Activated naive CD8-positive, alpha-beta T cell treated with anti-CD3 and anti-CD28 coated beads, Interleukin-2, amount 10 ng/mL, durations not matched to agents 7 days and 5 days (primary cell): ENCODE measurements at places on chromosomes 13 and 19. TPM values are rescaled to one million over a fixed set of nuclear protein-coding genes. Genes with fewer than 3 reads are reported as not detected.

- no peak for DNase-seq
These were observed 27.8 kb upstream of the OR1M1 start for GRCh38 chr19:9058905-9059667.

Gene NOTCH3
- 0.22 TPM for total RNA-seq

Gene CPAMD8
- 0.68 TPM for total RNA-seq

Gene CCNA1
- total RNA-seq = 0.62 TPM

DNA sequence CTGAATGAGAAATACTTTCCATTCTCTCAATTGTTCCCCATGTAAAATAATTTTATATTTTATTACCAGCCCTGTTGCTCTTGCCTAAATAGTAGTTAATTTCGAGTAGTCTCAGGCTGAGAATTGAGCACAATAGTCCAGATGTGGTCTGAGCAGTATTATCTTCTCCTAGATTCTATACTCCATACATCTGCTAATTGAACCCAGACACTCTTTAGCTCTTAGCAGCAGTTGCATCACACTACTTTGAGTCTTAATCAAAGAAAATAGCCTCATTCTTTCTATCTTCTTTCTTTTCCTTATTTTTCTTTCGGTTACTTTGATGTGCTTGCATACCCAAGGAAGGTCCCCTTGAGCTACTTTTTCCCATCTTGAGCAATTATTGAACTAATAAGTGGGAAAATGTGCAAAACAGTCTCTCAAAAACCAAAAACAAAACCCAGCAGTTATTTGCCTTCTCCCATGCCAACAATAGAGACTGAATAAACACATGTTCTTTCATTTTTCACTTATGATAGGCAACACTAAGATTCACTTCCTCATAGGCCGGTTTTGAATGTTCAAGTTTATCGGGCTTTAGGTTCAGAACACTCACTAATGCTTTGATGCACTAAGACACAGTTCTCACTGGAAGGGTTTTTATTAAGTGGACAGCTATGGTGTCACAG lies 204.5 kb downstream of the POU4F1 start:
- DNase-seq = no peak

Gene FFAR3
- total RNA-seq = not detected

GRCh38 chr13:48892688-48893075 lies 83.0 kb upstream of the FNDC3A start:
- DNase-seq = no peak

GRCh38 chr13:99429670-99430069 lies 71.6 kb upstream of the TM9SF2 start:
- DNase-seq = no peak

Gene SMIM44
- not detected for total RNA-seq

DNA sequence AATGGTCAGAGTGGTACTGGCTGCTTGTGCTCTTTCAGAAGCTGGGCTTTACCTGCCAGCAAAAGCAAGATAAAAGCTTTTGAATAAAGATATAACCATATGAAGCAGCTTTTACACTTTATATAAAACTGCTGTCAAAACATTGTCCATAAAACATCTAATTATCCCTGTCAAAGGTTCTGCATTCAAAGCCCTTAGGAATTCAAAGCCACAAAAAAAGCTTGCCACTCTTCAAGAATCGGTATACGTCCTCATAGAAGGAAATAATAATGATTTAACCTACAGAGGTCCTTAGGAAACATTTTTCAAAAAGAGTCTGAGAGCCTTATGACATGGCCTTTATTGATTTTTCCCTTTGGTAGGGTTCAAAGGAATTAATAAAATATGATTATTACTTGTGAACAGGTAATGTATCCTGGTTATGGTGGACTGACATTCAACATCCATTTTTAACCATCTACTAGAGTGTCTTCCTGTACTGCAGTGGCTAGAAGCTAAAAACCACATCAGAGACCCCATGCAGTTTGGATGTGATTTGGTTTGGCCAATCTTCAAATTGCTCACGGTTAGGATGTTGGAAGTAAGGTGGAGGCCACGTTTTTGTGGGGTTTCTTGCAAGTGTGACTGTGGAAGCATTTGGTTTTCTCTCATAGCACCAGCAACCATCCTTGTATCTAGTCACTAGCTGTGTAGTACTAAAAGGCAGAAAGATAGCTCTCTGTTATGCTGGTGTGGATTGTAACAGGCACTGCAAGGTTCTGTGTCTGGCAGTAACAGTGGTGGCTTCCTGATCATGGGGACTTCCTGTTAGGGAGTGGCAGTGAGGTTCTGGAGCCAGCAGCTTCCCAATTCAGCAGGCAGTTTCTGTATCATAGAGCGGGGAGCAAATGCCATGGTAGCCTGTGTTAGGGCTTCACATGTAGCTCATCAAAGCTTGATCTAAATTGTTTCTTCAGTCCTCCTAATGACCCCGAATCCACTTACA lies 441.5 kb downstream of the DIAPH3 start:
- DNase-seq = no peak

Gene MUC16
- total RNA-seq = 0.09 TPM

DNA sequence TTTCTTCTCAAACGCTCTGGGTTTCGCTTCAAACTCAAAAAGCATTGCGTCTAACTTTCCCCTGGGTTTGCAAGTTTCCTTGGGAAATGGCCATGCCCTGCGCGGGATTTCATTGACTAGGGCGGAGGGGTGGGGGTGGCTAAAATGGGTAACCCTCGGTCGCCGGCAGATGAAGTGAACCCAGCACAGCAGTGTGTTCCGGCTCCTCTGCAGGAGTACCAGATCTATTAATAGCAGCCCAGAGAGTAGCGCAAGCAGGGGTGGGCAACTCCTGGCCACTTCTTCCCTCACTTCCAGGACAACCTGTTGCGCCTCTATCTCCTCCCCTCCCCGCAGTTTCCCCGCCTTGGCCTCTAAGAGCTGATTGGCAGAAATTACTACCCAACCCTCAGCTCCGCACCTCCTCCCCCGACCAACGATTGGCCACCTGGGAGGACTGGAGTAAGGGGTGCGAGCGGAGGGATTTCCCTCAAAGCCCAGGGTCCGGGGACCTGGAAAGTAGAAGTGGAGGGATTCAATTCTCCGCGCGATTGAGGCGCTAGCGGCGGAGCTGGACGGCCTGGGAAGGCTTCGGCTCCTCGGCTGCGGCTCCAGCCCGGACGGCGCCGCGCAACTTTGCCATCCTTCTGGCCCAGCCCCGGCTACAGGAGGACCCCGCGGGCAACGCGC lies at the start of gene FREM2:
Gene FREM2 (plus strand): TSS at position 501 of the 669 bp plus-strand sequence. CDS start 268 bp downstream, outside the sequence.
- DNase-seq = no peak

GRCh38 chr19:5788422-5788821 lies 2.5 kb downstream of the DUS3L start:
- DNase-seq = no peak

- no peak for DNase-seq
These were observed 4.5 kb upstream of the CADM4 start for GRCh38 chr19:43644181-43644580.

DNA sequence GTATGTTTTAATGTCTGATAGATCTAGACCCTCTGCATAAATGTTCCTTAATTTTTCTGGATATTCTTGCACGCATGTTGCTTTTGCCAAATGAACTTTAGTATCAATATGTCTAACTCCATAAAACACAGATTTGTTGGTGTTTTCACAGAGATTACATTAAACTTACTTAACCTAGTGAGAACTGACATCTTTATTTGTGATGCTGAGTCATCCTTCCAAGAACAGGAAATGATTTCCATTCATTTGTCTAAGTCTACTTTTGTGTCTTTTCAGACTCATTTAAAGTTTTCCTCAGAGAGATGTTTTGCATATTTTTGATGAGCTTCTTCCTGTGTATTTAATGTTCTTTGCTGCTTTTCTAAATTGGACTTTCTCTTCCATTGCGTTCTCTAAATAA lies 184.0 kb downstream of the SLC7A1 start:
- DNase-seq = no peak

Gene ACP7
- not detected for total RNA-seq

DNA sequence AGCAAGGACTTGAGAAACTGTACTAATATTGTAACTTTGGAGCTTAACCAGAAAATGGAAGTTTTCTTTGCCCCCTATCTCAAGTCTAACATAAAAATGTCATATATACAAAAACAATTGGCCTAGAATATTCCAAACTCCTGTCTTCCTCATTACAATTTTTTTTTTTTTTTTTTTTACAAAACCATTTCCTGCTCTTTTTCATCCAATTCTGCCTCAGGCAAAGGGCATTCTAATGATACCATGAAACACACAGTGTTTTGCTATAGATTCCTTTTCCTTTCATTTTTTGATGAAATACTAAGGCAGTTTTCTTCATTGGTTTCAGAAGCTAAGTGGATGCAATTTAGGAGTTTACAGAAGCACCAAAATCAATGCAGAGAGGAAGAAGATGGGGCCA lies 119.7 kb downstream of the LHFPL6 start:
- no peak for DNase-seq
